ENCODE measurements at places on chromosomes 4 and X. TPM values are rescaled to one million over a fixed set of nuclear protein-coding genes. Genes with fewer than 3 reads are reported as not detected.

C1QTNF7 gene
- total RNA-seq: 1.2 TPM

CXorf49 gene
- not detected for total RNA-seq

PNMA3 gene
- total RNA-seq: not detected

COL25A1 gene
- 0.17 TPM for total RNA-seq

CLCN4 gene
- 2.9 TPM for total RNA-seq

ZAR1 gene
- not detected for total RNA-seq

HNRNPDL gene
- total RNA-seq: 156 TPM

MAGEB1 gene
- total RNA-seq: not detected

TAB3 gene
- 5.6 TPM for total RNA-seq

WNK3 gene
- total RNA-seq: 0.50 TPM

All from bronchus fibroblast of lung (primary cell).